Right lobe of liver (tissue), 6 donors: ENCODE measurements at places on chromosomes 4 and X. TPM values are rescaled to one million over a fixed set of nuclear protein-coding genes. Genes with fewer than 3 reads are reported as not detected.

GRCh38 chrX:69025802-69026301 lies 139.4 kb downstream of the PJA1 start:
- no peaks in the 10 kb centered on the region for H3K27me3 ChIP-seq
- H3K4me1 ChIP-seq, result no peaks in the 10 kb centered on the region
- H3K4me3 ChIP-seq, result no peak overlapping the region
- H3K27ac ChIP-seq, result no peak overlapping the region
- no peaks in the 10 kb centered on the region for H3K36me3 ChIP-seq

DNA sequence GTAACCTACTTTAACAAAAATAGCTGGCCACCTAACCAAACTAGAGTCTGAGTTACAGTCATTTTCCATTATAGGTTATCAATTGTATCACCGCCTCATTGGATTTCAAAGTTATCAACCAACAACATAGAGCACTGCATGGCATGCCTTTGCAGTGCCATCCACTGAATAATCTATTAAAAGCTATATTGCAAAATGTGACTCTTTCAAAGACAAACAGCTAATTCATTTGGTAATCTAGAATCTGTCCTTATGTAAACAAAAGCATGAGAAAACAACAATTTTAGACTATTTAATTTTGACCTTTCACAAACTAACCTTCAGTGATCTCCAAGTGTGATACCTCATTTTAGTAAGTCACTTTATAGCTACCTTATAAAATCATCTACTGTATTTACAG lies 144.2 kb upstream of the SH3RF1 start:
- no peak overlapping the region for H3K27ac ChIP-seq
- H3K4me3 ChIP-seq, result no peak overlapping the region
- DNase-seq, result no peak
- H3K27me3 ChIP-seq, result no peaks in the 10 kb centered on the region

GRCh38 chrX:1610166-1610565 lies 4.7 kb upstream of the ASMT start:
- H3K27ac ChIP-seq, result no peak overlapping the region
- DNase-seq, result no peak
- no peaks in the 10 kb centered on the region for H3K4me1 ChIP-seq
- no peaks in the 10 kb centered on the region for H3K27me3 ChIP-seq
- no peak overlapping the region for H3K4me3 ChIP-seq

DNA sequence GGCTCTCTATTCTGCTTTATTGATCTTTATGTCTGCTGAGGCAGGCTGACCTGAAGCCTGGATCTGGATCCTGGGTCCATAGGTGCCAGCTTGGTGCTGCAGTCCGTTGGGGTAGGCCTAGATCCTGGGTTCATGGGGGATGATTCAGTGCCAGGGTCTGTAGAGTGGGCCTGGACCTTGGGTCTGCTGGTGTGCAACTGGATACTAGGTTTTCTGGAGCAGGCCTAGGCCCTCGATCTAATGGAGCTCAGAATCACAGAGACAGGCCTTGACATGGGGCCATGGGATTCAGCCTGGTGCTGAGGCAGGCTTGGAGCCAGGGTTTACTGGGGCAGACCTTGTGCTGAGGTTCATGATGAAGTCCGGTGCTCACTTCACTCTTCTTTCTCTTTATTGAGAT lies 358.6 kb downstream of the TEX13C start:
- no peak overlapping the region for H3K27ac ChIP-seq
- H3K4me1 ChIP-seq, result no peaks in the 10 kb centered on the region
- H3K36me3 ChIP-seq, result no peaks in the 10 kb centered on the region
- no peaks in the 10 kb centered on the region for H3K27me3 ChIP-seq
- no peak overlapping the region for H3K4me3 ChIP-seq

DNA sequence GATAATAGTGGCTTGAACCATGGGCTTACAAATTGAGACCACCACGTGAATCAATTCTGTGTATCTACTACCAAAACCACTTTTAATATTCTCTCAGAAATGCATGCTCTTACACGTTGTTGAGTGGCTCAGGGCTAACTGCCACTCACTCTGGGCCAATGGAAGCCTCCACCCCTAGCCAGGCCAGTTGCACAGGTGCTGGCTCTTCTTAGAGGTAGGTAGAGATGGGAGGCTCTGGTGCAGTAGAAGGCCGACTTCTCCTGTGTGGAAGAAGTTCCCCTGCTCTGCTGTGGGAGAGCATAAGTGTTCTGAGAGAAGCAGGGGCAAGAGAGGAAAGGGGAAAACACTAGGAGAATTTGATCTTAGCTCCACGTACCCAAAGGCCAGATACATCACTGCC lies 25.0 kb upstream of the BBS12 start:
- no peak for DNase-seq
- no peak overlapping the region for H3K27ac ChIP-seq
- H3K4me1 ChIP-seq, result no peaks in the 10 kb centered on the region
- H3K36me3 ChIP-seq, result no peaks in the 10 kb centered on the region
- no peak overlapping the region for H3K4me3 ChIP-seq

DNA sequence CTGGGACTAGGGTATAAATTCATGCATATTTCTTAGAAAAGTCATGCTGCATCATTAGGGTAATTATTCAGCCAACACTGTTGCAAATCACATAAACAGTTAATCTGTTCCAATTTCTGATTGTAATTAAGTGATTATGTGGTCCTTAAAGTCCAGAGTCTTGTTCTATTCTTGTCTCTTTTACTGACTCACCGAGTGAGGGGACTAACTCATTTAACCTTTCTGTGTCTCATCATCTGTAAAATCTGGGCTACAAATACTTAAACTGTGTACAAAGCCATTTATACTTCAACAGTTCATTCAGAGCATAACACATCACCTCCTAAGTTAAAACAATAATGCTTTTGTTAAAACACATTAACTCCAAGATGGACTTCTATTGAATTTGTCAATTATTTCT lies 65.4 kb upstream of the KLHL13 start:
- H3K27me3 ChIP-seq, result no peaks in the 10 kb centered on the region
- H3K4me1 ChIP-seq, result no peaks in the 10 kb centered on the region
- DNase-seq, result no peak
- H3K36me3 ChIP-seq, result no peaks in the 10 kb centered on the region
- no peak overlapping the region for H3K4me3 ChIP-seq

- H3K27ac ChIP-seq, result no peak overlapping the region
- no peaks in the 10 kb centered on the region for H3K36me3 ChIP-seq
- no peaks in the 10 kb centered on the region for H3K27me3 ChIP-seq
Measured at GRCh38 chrX:119552508-119552907, 12.7 kb downstream of the STEEP1 start.

The UTP14A gene
- 5.8 TPM for total RNA-seq

The GAGE1 gene
- total RNA-seq, result not detected

- H3K27me3 ChIP-seq, result no peaks in the 10 kb centered on the region
- no peak for DNase-seq
Measured at GRCh38 chrX:134936542-134936941, 54.2 kb upstream of the SMIM10 start.

DNA sequence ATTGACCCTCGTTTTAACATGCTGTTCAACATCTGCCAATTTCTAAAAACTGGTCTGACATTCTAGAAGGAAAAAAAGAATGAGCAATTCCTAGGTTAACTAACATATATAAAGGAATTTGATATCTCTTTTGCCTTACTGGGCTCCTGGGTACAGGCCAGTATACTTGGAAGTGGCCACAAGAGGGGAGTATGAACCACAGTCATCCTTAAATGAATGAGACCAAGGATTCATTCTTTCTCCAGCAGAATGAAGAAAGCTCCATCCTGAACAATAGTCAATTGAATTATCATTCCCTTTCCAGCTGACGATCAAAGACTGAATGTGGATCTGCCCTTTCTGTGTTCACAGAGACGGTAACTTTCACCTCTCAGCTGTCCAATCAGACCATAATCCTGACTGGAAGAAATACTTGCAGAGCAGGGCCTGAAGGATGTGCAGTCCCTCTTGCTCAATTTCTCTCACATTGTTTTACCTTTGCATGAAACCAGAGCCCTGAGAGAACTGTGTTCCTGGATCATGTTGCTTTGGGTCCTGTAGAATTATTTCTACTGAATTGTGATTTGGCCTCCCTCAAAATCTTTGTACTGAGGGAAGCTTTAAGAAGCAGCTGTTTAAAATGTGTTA lies 14.8 kb upstream of the SPARCL1 start:
- no peak overlapping the region for H3K27ac ChIP-seq
- no peaks in the 10 kb centered on the region for H3K4me1 ChIP-seq

DNA sequence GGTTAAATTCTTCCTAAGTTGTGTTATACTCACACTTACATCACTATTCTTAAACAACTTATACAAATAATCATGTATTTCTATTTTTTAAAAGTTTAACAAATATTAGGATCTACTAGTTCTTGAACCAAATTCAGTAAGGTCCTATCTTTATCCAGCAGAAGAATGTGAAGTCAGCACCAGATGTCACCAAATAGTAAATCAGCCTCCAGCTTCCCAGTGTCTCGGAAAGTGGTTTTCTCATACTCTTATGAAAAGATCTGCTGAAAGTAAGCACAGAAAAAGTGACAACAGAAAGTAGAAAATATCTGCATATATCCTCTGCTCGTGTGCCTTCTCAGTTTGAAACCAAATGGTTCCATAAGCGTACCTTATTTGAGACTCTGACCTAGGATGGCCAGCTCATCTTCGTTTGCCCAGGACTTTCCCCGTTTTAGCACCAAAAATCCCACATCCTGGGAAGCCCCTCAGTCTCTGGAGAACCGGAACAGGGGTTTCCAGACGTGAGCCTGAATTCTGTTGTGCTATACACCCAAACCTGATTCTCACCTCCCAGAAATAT lies 98.0 kb upstream of the DCLK2 start:
- no peak overlapping the region for H3K27ac ChIP-seq
- H3K36me3 ChIP-seq, result no peaks in the 10 kb centered on the region
- no peak for DNase-seq
- H3K27me3 ChIP-seq, result no peaks in the 10 kb centered on the region
- H3K4me1 ChIP-seq, result no peaks in the 10 kb centered on the region

DNA sequence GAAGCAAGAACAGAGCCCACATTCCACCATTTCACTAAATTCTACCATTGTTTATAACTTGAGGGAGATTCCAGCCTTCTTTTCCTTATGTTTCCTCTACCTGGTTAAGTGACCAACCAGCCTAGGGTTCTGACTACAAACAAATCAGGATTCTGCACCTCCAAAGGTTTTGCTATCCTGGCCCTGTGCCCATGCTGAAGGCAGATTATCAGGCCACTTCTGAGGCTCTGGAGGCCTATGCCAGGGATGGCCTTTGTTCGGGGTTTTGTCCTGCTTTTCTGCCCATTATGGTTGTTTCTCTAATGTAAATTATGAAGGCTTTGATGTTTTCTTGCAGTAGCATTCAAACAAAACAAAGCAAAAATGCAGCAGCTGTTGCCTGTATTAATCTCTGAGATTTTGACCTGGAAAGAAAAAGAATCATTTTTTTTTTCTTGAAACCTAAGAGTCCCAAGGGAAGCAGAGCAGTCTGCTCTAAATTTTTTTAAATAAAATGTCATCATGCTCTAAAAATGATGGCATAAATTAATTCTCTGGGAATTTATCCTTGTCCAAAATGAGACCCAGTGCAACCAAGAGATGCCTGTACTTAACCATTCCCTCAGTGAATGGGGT lies 55.6 kb downstream of the RNF150 start:
- no peak overlapping the region for H3K27ac ChIP-seq
- no peaks in the 10 kb centered on the region for H3K36me3 ChIP-seq
- no peak for DNase-seq
- no peaks in the 10 kb centered on the region for H3K4me1 ChIP-seq
- H3K4me3 ChIP-seq, result no peak overlapping the region

GRCh38 chrX:109632906-109633504 lies 8.0 kb upstream of the KCNE5 start:
- H3K4me3 ChIP-seq, result no peak overlapping the region
- no peaks in the 10 kb centered on the region for H3K36me3 ChIP-seq
- no peaks in the 10 kb centered on the region for H3K4me1 ChIP-seq
- DNase-seq, result no peak
- H3K27ac ChIP-seq, result no peak overlapping the region
- H3K27me3 ChIP-seq, result no peaks in the 10 kb centered on the region

The CFAP97 gene
- total RNA-seq, result 22.8 TPM

The MAMLD1 gene
- total RNA-seq, result 3.5 TPM

DNA sequence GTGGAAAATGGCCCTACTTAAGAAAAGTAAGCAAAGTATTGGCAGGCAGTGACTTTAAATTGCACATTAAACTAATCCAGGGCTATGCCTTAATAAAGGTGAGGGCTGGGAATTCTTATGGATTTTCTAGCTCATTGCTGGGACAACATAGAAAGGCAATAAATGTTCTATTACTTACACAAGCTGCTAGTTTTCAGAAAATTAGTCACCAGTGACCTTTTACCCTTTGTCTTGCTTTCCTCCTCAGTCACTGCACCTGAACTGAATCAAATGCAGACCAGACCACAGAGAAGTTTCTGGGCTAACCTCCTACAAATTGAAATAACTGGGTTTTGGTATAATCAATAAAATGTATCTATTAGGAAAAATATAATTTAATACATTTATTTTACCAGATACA lies 694.4 kb upstream of the FAM241A start:
- no peak overlapping the region for H3K4me3 ChIP-seq
- no peaks in the 10 kb centered on the region for H3K36me3 ChIP-seq
- no peak overlapping the region for H3K27ac ChIP-seq
- H3K27me3 ChIP-seq, result no peaks in the 10 kb centered on the region
- no peaks in the 10 kb centered on the region for H3K4me1 ChIP-seq

The TMEM144 gene
- total RNA-seq, result 2.7 TPM

DNA sequence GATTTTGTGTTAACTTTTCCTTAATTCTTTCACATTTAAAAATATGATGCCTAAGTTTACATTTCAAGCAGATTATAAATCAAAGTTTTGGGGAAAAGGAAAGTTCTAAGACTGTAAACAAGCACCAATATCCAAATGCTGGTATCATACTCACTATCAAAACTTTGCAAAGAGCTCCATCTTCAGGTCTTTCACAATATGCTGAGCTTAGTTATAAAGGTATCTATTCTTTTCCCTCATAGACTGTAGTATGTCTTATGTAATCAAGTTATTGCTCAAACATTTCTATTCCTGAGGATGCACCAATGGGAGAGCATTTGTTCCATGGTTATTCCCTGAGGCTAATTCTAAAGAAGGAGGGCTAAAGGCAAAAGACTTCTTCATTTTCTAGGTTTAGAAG lies 207.9 kb upstream of the FAM241A start:
- no peak overlapping the region for H3K4me3 ChIP-seq
- no peak overlapping the region for H3K27ac ChIP-seq
- no peaks in the 10 kb centered on the region for H3K36me3 ChIP-seq
- no peaks in the 10 kb centered on the region for H3K27me3 ChIP-seq

- H3K27ac ChIP-seq, result no peak overlapping the region
- no peaks in the 10 kb centered on the region for H3K4me1 ChIP-seq
- H3K36me3 ChIP-seq, result peaks cover 4% of the 10 kb centered on the region
- no peak for DNase-seq
Measured at GRCh38 chr4:112411781-112412550, 104.0 kb downstream of the NEUROG2 start.

- no peak for DNase-seq
- no peak overlapping the region for H3K27ac ChIP-seq
- no peak overlapping the region for H3K4me3 ChIP-seq
- no peaks in the 10 kb centered on the region for H3K27me3 ChIP-seq
Measured at GRCh38 chr4:122091836-122092405, 60.2 kb upstream of the BLTP1 start.
